Neural crest cell (in vitro differentiated cells): ENCODE measurements at places on chromosomes 2 and 18.

DNA sequence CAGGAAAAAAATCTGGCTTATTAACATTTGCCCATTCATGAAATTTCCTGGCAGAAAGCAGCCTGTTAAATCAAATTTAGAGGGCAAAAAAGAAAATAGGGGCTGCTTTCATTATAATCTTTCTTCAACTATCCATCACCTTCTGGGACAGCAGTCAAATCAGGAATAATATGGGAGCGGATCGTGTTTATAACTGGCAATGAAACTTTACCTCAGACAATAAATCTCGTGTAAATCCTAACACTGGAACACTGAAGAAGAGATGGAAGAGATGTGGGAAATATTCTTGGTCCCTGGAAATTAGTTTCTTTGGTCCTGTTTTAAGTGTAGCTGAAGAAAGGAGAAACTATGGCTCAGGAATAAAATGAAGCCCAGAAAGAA is 77.5 kb upstream of the SERTAD2 start:
- no peaks in the 10 kb centered on the region for H3K36me3 ChIP-seq
- no peak overlapping the region for H3K27ac ChIP-seq
- no peaks in the 10 kb centered on the region for H3K27me3 ChIP-seq
- peaks cover 62% of the 10 kb centered on the region for H3K4me1 ChIP-seq

GRCh38 chr18:70468861-70469547 is 180.2 kb downstream of the SOCS6 start:
- H3K4me1 ChIP-seq: peaks cover 15% of the 10 kb centered on the region
- DNase-seq: no peak
- no peak overlapping the region for H3K4me3 ChIP-seq
- H3K27me3 ChIP-seq: no peaks in the 10 kb centered on the region

DNA sequence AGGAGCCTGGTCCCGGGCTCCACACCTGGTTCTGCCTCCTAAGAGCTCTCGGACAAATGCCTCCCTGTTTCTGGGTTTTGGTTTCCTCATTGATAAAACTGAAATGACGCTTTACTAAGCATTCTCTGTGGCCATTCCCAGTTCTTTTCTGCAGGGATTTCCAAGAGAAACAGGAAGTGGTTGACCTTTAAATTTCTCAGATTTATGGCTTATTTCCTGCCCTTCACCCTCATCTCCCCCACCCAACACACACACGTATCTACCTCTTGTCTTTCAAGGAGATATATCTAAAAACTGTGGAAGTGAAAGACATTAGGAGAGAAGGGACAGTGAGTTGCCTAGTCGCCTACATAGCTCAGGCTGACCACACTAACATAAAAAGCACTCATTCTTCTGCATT is 53.0 kb downstream of the PIEZO2 start:
- H3K27ac ChIP-seq: no peak overlapping the region
- DNase-seq: no peak
- no peaks in the 10 kb centered on the region for H3K27me3 ChIP-seq
- no peak overlapping the region for H3K4me3 ChIP-seq

GRCh38 chr2:105102963-105103421 is 65.1 kb downstream of the MRPS9 start:
- H3K4me3 ChIP-seq: no peak overlapping the region
- DNase-seq: no peak
- H3K36me3 ChIP-seq: peaks cover 12% of the 10 kb centered on the region
- H3K4me1 ChIP-seq: peaks cover 6% of the 10 kb centered on the region
- H3K27me3 ChIP-seq: no peaks in the 10 kb centered on the region

DNA sequence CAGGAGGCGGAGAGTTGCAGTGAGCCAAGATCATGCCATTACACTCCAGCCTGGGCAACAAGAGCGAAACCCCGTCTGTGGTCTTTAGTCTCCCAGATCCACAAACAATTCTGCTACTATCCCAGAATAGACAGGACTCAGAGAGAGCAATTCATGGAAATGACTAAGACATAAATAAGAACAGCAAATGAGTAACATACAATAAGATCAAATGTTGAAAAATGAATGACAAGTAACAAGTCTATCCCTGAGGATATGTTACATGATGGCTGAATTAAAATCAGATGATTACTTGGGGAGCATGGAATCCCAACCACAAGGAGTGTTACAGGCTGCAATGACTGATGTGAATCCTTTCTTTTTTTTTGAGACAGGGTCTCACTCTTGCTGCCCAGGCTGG is 10.3 kb downstream of the ARL5A start:
- no peaks in the 10 kb centered on the region for H3K27me3 ChIP-seq
- no peak overlapping the region for H3K27ac ChIP-seq
- no peak overlapping the region for H3K4me3 ChIP-seq
- H3K36me3 ChIP-seq: peaks cover 3% of the 10 kb centered on the region

- H3K27me3 ChIP-seq: no peaks in the 10 kb centered on the region
- H3K27ac ChIP-seq: no peak overlapping the region
- no peak overlapping the region for H3K4me3 ChIP-seq
- peaks cover 9% of the 10 kb centered on the region for H3K4me1 ChIP-seq
Measured at GRCh38 chr2:132955871-132956615, 286.0 kb upstream of the LYPD1 start.

- no peak for DNase-seq
- no peaks in the 10 kb centered on the region for H3K4me1 ChIP-seq
- no peaks in the 10 kb centered on the region for H3K27me3 ChIP-seq
- H3K36me3 ChIP-seq: peaks cover 2% of the 10 kb centered on the region
- H3K4me3 ChIP-seq: no peak overlapping the region
Measured at GRCh38 chr2:51781691-51782090, 749.8 kb upstream of the NRXN1 start.

DNA sequence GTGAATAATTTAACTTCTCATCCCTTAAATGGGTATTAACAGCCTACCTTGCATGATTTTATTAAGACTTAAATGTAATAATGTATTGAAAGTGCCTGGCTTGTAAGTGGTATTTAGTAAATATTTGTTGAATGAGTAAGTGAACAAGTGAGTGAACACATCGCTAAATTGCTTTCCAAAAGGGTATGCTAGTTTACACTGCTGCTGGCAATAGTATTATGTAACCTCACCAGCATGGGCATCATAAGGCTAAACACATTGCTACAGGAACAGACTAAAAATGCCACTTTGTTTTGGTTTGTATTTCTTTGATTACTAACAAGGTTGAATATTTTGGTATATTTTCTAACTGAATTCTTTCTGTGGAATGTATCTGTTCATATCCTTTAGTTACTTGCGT is 9.8 kb downstream of the WDR43 start:
- peaks cover 14% of the 10 kb centered on the region for H3K4me1 ChIP-seq
- DNase-seq: no peak
- no peak overlapping the region for H3K4me3 ChIP-seq

- peak overlapping the region; percentile 90 for H3K4me3 ChIP-seq
- H3K27me3 ChIP-seq: no peaks in the 10 kb centered on the region
- peaks cover 27% of the 10 kb centered on the region for H3K4me1 ChIP-seq
Measured at GRCh38 chr18:24271381-24272228, 126.0 kb downstream of the OSBPL1A start.

DNA sequence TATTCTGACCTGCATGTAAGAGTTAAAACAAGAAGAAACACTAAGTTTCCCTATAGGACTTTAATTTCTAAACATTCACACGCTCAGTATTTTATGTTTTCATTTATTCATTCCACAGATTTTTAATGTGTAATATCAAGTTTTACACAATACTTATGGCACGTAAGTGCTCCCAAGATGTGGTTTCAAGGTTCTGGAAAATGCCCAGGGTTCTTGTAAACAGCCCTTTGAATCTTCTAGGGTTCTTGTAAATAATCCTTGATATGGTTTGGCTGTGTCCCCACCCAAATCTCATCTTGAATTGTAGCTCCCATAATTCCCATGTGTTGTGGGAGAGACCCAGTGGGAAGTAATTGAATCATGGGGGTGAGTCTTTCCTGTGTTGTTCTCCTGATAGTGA is 383.0 kb downstream of the TXNL1 start:
- H3K36me3 ChIP-seq: peaks cover 3% of the 10 kb centered on the region
- no peak for DNase-seq
- peaks cover 19% of the 10 kb centered on the region for H3K4me1 ChIP-seq
- H3K27ac ChIP-seq: no peak overlapping the region

GRCh38 chr2:164568317-164568716 is 53.0 kb downstream of the GRB14 start:
- H3K4me1 ChIP-seq: peaks cover 3% of the 10 kb centered on the region
- no peaks in the 10 kb centered on the region for H3K27me3 ChIP-seq
- H3K27ac ChIP-seq: no peak overlapping the region
- no peak overlapping the region for H3K4me3 ChIP-seq
